ENCODE measurements at places on chromosomes 5 and 9.

- DNase-seq: no peak
Measured at GRCh38 chr5:97192580-97193354, 9.7 kb upstream of the RIOK2 start.

- DNase-seq: no peak
Measured at GRCh38 chr9:97594381-97594921, 38.7 kb downstream of the TSTD2 start.

DNA sequence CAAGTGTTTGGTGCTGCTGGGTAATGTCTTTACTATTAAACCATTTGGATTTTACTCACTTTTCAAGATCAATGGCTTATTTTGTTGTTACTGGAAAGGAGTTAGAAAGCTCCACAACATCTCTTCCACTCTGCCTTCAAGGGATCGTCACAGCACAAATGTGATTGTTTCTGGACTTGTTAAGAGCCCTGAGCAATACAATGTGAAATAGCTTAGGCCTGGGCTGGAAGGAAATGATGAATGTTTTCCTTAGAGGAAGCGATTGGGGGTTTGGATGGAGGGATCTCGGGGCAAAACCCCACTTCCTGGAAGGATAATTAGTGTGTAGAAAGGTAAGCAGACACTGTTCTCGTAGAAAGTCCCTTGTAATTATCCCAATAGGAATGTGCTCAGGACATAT is 59.3 kb upstream of the MYO10 start:
- no peak for DNase-seq

DNA sequence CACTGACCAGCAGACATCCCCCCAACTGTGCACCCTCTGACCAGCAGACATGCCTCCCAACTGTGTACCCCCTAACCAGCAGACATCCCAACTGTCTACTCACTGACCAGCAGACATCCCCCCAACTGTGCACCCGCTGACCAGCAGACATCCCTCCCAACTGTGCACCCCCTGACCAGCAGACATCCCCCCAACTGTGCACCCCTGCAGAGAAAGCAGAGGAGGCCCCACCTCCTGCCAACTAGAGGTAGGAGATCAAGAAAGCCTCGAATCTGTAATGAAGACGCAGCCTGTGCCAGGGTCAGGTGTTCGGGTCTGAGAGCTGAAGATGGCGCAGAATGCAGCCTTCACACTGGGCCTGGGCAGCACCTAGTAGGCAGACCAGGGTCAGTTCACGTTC is 29.8 kb upstream of the NSMF start:
- DNase-seq: peak; percentile 14

DNA sequence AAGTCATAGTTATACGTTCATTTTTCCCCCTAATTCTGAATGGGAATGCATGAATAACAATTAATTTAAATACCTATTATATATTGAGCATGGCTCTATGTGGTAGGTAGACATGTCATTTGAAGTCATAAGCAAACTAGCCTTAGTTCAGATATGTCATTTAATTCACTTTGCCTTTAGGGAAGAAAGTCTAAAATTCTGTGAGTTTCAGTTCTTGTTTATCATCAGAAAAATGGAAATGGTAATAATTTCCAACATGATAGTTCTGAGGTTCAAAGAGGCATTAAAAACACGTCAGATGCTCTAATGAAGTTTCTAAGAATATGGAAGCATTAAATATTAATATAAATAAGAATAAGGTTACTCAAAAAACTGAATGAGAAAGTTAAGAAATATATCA is 13.1 kb upstream of the ANXA1 start:
- no peak for DNase-seq
